ENCODE measurements at places on chromosomes 11 and 22.

DNA sequence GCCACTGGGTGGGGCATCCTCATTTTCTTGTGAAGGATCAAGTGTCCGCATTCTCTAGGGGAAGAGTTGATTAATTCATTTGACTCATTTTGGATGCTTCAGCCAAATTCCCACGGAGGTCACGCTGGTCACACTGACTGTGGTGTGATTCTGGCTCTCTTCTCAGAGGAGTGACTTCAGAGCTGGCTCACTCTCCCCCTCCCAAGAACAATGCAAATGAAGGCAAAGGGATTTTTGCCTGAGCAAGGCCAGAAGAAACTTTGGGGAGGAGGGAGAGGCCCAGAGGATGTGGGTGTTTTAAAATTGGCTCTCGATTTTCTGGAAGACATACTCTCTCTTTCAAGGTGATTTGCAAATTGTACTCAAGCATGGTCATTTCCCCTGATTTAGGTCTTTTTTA lies 51.1 kb upstream of the LMO2 start:
- peak; percentile 80 for DNase-seq

DNA sequence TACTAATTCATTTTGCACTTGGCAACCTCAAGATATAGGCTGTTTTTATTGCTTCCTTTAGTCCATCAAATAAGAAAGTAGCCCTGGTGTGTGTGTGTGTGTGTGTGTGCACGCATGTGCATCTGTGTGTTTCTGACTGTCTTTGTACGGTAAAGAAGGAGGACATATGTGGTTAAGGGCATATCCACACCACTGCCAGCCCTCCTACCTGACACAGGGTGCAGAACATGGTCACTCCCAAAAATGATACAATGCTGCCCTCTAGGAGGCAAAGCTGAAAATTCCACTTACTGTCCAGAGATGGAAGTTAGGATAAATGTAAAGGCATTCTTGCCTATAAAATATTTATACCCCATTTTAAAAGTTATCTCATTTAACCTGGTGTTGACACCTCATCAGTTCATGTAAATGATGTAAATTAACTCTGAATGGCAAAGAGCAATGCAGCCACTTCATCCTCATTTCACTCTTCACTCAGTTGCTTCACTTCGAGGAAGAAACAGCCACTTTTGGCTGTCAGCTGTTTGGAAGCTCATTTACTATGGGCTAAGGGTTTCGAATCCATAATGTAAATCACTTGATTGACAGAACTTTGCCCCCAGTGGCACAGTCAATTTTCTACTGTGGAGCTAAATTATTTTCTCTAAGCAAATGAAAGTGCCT lies 83.1 kb upstream of the MTNR1B start:
- no peak for DNase-seq

DNA sequence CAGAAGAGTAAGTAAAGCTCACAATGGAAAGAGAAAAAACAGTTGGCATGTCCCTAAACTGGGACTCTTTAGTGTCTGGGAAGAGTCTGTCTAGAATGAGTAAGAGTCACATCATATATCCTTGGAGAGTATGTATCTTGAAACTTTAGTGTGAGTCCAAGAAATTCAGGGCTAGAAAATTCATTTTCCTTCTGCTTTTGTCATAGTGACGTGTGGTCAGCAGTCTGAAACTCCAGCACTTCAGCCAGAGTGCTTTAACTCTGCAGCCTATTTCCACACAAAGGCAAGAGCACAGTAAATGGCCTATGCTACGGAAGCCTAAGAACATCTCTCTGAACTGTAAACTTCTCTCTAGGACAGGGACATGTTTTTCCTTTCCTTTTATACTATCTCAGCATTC lies 174.1 kb downstream of the FAM181B start:
- DNase-seq: no peak

GRCh38 chr11:65859812-65860277 lies 388 bp upstream of the MUS81 start:
- no peak for DNase-seq

- no peak for DNase-seq
These were observed 12.4 kb upstream of the MAPK11 start for GRCh38 chr22:50282361-50283155.

GRCh38 chr11:68855205-68855981 lies 13.7 kb upstream of the CPT1A start:
- DNase-seq: peak; percentile 52

GRCh38 chr11:112121981-112122615 lies 35.4 kb downstream of the SDHD start:
- DNase-seq: no peak

DNA sequence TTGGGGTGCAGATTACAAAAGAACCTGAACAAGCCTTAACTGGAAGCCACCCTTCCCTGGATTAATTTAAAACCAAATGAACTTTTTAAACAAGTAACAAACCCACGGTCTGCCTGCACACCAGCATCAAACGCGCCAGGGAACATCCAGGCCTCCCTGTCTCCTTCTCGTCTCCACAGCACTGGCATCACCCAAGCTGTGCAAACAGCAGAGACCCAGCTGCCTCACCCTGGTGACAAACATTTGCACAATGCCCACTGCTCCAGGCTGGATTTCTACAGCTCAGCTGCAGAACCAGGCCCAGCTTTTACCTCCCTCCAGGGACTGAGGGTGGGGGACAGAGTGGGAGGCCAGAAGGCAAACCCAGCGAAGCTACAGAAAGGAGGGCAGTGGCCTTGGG lies 7.0 kb downstream of the RPL3 start:
- DNase-seq: no peak

GRCh38 chr11:50182486-50182885 lies 149.8 kb downstream of the OR4C45 start:
- no peak for DNase-seq

- DNase-seq: no peak
These were observed 445 bp downstream of the SYTL2 start for GRCh38 chr11:85810521-85810870.

GRCh38 chr11:75356613-75357012 lies 5.2 kb upstream of the ARRB1 start:
- DNase-seq: no peak

GRCh38 chr11:95432714-95433503 lies 201.9 kb upstream of the SESN3 start:
- DNase-seq: no peak

DNA sequence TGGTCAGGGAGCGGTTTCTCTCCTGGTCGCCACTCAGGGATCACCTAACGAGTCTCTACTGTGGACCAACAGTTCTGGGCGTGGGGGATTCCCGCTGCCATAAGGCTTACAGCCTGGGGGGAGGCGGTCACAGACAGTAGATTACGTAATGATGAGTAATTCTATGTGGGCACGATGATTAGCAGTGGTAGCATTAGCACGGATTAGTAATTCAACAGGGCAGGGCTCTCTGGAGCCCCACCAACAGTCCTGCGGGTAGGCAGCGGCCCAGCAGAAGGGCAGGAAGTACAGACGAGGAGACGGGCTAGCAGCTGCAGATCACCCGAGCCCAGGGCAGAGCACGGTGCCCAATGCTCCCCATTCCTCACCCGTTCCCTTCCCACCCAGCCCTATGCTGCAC lies 3.6 kb downstream of the SHISAL1 start:
- DNase-seq: peak; percentile 50

DNA sequence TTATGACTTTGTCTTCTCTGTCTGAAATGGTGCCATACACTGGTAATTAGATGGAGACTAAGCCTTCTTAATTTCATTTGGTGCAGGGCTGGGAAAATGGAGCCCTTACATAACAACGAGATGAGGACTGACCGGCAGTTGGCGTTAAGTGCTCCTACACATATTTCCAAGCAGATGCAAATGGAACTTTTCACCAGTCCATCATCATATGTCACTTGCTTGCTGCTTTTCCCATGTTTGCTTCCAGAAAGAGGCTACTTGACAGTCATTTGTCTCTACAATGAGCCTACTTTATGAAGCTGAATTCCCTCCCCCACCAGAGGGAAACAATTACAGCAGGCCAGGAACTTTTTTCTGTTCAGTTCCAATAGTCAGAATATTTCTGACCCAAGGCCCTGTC lies 32.6 kb downstream of the SVIP start:
- DNase-seq: no peak

GRCh38 chr11:126058105-126058874 lies 4.4 kb downstream of the CDON start:
- DNase-seq: no peak

DNA sequence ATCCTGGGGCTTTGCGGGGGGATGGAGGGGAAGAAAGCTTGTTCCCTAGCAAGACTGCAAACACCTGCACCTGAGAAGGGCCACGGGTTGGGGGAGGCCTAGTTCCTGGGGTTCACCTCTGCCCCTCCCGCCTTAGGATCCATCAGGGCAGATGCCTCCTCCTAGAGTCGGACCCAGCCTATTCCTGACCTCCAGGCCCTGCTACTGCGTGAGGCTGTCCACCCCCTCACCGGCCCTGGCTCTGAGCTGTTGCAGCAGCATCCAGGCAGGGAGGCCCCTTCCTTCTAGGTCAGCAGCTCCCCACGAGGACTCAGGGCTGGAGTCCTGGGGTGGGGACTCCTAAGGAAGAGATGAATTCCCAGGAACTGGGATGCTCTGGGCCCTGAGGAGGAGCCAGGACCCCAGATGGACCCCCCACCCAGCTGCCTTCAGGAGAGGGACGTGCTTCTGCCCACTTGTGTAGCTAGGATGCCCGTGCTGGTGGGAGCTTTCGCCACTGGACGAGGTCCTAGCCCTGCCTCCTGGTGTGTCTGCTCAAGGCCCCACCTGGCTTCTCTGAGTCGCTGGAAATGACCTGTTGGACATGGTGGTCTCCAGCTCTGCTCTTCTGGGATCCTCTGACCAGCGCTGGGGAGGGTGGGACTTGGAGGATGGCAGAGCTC lies 10.3 kb downstream of the MRGPRF start:
- DNase-seq: no peak

GRCh38 chr22:23042179-23042578 lies 28.1 kb upstream of the GNAZ start:
- DNase-seq: no peak

- DNase-seq: no peak
These were observed 4.2 kb downstream of the HEPN1 start for GRCh38 chr11:124923296-124923695.

DNA sequence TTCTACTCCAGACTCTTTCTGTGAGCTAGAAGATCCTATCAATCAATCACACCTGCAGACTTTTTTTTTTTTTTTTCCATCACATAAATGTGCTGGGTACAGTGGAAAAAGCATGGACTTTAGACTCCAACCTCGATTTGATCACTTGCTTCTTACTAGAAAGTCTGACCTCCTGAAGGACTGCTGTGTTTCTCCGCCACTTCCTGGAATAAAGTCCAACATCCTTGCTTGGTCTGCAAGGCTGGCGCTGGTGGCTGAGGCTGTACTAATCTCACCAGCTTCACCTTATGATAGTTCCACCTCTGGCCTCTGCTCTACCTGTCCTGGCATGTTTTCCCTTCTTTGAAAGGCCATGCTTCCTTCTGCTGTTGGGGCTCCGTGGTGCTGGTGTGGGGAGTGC lies 60.9 kb upstream of the SESN3 start:
- no peak for DNase-seq

GRCh38 chr11:34052608-34053160 lies 1.2 kb downstream of the CAPRIN1 start:
- DNase-seq: peak; percentile 36

- DNase-seq: no peak
These were observed 407.8 kb downstream of the ETS1 start for GRCh38 chr11:128179512-128179911.

GRCh38 chr11:130555251-130555841 lies 106.9 kb downstream of the ADAMTS15 start:
- DNase-seq: peak; percentile 60

GRCh38 chr11:44943118-44943517 lies 7.6 kb downstream of the TP53I11 start:
- no peak for DNase-seq

GRCh38 chr11:131219646-131220045 lies 150.8 kb upstream of the NTM start:
- DNase-seq: no peak

- no peak for DNase-seq
These were observed 97.2 kb downstream of the PIWIL4 start for GRCh38 chr11:94664346-94664745.

DNA sequence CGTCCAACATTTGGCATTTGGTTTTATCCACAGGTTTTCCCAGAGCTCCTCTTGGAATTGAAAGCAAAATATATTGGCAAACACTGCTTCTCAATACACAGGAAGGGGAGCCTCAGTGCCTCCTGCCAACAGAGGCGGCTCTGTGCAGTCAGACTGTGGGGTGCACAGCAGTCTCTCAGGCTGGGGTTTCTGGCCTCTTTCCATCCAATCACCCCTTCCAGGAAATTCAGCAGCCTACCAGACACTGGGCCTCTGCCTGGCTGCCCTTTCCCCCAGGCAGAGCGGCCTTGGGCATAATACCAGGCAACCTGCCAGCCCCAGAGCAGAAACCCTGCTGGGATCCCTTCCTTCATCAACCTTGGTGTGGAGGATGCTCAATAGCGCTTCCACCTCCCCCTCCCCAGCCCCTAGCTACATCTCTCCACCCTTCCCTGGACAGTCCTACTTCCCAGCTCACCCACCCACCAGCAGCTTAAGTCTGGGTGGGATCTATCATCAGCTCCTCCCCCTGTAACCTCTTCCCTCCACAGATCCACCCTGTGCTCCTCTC lies 17.8 kb upstream of the RAPSN start:
- peak; percentile 49 for DNase-seq

- DNase-seq: no peak
These were observed 2.4 kb upstream of the DENND6B start for GRCh38 chr22:50329236-50329635.

GRCh38 chr11:132211479-132211878 lies 841.1 kb downstream of the NTM start:
- no peak for DNase-seq

DNA sequence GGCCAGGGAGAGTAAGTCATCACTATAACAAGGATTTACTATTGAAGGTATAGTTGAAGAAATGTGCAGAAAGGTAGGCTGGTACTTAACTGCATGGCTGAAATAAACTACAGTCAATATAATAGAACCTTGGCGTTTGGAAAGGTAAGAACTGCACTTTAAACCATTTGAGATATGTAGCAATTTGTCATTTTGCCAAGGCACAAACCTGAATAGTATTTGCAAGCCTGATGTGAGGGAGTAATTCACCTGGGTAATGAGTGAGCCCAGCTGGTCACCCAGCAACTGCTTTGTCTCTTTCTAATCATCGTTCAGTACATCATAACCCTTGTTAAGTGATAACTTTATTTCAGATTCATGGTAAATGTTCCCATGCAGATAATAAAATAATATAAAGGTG lies 62.3 kb upstream of the SCUBE2 start:
- DNase-seq: no peak

- DNase-seq: no peak
These were observed 36.0 kb downstream of the LRFN4 start for GRCh38 chr11:66892911-66893310.

DNA sequence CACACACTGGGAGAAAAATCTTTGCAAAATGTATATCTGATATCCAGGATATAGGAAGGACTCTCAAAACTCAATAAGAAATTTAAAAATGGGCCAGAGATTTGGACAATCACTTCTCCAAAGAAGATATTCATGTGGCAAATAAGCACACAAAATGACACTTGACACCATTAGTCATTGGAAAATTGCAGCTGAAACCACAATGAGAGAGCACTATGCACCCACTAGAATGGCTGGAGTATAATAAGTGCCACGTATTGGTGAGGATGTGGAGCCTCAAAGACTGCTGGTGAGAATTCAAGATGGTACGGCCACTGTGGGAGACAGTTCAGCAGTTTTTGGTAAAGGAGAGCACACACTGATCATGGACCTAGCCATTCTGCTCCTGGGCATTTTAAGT lies 12.8 kb upstream of the OSBPL5 start:
- no peak for DNase-seq

GRCh38 chr22:43230971-43231723 lies 44.2 kb upstream of the TTLL12 start:
- DNase-seq: peak; percentile 43
